Activated CD4-positive, alpha-beta memory T cell treated with anti-CD3 and anti-CD28 coated beads for 36 hours (primary cell): ENCODE measurements at places on chromosomes 1 and 21. TPM values are rescaled to one million over a fixed set of nuclear protein-coding genes. Genes with fewer than 3 reads are reported as not detected.

- H3K27me3 ChIP-seq: peaks cover 17% of the 10 kb centered on the region
- H3K4me3 ChIP-seq: no peak overlapping the region
- no peak for DNase-seq
- H3K4me1 ChIP-seq: peaks cover 45% of the 10 kb centered on the region
Measured at GRCh38 chr1:172897738-172898137, 153.0 kb downstream of the TNFSF18 start.

DNA sequence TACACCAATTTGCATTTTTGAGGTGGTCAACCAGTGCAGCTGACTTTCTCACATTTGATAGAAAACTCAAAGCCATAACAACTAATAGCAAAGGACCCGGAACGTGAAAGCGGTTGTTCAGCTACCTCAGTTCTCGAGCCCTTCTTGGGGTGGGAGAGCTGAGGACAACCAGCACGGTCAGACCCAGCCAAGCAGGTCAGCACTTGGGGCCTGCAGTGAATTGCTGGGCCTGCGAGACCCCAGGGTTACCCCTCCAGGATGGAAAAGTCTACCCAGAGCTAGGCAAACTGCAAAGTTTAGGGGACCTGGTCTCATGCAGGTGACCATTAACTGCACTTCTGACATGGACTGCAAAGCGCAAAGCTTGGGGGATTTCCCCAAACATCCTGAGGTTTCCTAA, 23.8 kb upstream of the AJAP1 start:
- no peaks in the 10 kb centered on the region for H3K27me3 ChIP-seq
- no peak overlapping the region for H3K27ac ChIP-seq

Gene BRDT
- total RNA-seq: not detected

Gene PDXK
- total RNA-seq: 126 TPM
